ENCODE measurements at places on chromosomes 1 and 21. TPM values are rescaled to one million over a fixed set of nuclear protein-coding genes. Genes with fewer than 3 reads are reported as not detected.

The IL22RA1 gene
- not detected for total RNA-seq

The RXFP4 gene
- total RNA-seq, result not detected

The RGS8 gene
- total RNA-seq, result not detected

The GRIK1 gene
- not detected for total RNA-seq

The MCOLN2 gene
- total RNA-seq, result 27.2 TPM

DNA sequence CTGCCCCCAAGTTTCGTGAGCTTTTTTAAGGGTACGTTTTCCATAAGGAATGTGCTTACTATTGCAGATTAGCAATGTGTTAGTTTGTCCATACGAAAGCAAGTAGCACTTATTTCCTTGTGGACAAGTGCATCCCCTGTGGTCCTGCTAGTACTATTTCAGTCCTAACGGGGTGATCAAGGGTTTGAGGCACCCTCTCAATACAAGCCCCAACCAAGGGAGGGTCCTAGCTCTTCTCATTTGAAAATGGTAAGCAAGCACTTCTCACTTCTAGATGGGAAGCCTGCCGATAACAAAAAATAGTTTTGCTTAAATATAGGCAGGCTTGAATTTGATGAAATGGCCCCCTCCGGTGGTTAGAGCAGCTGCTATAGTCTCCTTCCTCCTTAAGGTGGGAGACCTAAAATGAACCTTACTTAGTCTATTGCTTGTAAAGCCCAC is 64.0 kb upstream of the HMCN1 start:
- peak; percentile 50 for DNase-seq

DNA sequence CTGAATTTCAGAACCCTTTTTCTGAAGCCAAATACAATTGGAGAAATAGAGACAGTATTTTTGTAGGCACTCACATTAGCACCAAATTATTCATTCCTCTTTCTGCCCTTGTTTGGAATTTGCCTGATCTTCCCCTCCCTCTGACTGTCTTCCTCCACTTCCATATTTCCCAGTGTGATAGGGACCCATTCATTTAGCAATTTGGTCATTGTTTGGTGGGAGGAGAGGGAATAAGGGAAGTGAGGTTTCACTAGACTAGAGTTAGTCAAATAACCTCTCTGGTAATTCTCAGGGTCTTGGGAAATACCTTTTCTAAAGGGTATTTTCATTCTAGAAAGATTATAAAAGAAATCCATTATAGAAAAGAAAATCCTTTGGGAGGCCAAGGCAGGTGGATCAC is 31.0 kb upstream of the MTMR11 start:
- no peak for DNase-seq

- DNase-seq, result no peak
Measured at GRCh38 chr1:95223110-95223509, 10.9 kb upstream of the RWDD3 start.

GRCh38 chr1:8854240-8854639 is 24.2 kb downstream of the ENO1 start:
- DNase-seq, result no peak

GRCh38 chr1:26981146-26981846 is 12.2 kb upstream of the TRNP1 start:
- DNase-seq, result no peak

GRCh38 chr1:182249201-182249676 is 142.4 kb downstream of the GLUL start:
- peak; percentile 54 for DNase-seq

DNA sequence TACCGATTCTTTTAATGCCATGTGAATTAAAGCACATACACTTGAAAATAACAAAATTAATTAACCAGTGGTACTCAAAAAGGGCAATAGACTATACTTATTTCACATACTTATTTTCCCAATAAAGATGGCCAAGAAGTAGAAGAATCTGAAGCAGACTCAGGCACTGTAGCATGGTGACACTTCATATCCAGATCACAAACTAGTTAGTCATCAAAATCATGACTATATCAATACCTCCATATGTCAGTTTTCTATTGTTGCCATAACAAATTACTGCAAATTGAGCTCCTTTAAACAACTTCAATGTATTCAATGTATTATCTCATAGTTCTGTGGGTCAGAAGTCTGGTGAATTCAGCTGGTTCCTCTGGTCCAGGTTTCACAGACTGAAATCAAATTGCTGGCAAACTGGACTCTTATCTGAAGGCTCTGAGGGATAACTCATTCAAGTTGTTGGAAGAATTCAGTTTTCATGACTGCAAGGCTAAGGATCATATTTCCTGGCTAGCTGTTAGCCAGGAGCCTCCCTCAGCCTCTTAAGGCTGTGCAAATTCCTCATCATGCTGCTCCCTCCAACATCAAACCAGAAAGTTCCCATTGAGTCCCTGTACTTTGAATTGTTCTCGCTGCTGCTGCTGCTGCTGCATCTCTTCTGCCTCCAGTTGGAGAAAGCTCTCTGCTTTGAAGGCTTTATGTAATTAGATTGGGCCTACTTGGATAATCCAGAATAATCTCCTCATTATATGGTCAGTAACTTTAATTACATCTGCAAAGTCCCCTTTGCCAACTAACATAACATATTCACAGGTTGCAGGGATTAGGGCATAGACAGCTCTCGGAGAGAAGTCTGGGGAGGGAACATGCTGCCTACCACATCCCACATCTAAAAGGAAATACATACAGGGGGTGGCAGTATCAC is 91.5 kb downstream of the MRPL39 start:
- no peak for DNase-seq

GRCh38 chr21:38729754-38730379 is 75.9 kb upstream of the ETS2 start:
- no peak for DNase-seq

DNA sequence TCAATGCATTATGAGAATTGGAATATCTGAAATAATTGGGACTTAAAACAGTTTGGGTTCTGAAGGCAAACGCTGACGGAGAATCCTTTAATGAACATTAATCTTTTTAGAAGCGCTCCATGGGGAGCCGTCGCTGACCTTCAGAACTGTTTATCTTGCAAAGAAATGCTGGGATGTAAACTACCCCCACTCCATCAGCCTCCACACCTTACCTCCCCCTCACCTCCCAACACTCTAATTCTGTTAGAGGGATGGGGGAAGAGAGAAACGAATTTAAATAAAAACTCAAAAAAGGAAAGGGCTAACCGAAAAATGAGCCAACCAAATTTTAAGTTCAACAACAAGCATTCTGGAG is 44.1 kb upstream of the DNAJC6 start:
- DNase-seq, result no peak

DNA sequence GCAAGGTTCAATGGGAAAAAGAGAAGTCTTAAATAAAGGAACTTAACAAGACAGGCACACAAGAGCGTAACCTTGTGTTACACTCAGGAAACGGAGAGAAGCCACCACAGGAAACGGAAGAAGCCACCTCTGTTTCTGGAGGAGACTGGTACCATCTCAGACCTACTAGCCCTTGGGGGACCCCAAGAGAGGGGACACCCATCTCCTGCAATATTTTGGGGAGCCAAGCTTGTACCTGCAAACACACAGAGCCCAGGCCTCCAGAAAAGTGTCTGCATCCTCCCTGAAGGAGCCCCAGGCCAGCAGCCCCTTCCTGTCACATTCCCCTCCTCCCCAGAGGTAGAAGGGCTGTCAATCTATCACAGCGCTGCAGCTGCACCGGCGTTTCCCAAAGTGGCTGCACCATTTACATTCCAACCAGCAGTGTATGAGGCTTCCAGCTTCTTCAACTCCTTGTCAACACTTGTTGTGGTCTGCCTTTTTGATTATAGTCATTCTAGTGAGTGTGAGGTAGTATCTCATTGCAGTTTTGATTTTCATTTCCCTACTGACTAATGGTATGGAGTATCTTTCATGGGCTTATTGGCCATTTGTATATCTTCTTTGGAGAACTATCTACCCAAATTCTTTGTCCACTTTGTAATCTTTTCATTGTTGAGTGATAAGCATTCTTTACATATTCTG is 23.0 kb upstream of the PADI1 start:
- DNase-seq, result no peak

Measured in activated CD4-positive, alpha-beta memory T cell treated with anti-CD3 and anti-CD28 coated beads, Interleukin-2, amount 10 ng/mL, durations not matched to agents 7 days and 5 days (primary cell).